ENCODE measurements at places on chromosomes 3 and 15.

DNA sequence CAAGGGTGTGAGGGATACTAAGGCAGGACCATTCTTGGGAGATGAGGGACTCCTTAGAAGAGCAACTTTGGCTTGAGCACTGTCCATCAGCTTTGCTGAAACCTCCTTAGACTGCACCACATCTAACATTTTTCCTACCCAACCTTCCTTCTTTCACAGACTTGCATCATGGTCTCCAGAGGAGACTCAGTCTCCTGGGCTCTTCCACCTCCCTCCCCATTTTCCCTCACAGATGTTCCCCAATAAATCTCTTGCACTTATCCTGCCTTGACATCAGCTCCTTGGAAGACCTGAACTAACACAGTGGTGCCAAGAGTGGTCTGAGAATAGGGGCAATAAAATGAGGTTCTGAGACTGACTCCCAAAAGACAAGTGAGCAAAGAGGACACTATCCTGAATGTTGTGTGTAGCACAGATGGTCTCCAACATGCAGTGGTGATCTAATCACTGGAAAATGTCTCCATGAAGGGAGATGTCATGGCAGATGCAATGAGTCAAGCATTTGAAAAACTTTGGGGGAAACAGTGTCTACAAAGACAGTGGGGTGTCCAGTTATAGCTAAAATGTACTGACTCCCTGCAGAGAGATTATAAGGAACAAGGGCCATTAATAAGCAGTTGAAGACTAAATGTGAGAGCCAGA, 26.0 kb upstream of the BOC start:
- no peak for DNase-seq

DNA sequence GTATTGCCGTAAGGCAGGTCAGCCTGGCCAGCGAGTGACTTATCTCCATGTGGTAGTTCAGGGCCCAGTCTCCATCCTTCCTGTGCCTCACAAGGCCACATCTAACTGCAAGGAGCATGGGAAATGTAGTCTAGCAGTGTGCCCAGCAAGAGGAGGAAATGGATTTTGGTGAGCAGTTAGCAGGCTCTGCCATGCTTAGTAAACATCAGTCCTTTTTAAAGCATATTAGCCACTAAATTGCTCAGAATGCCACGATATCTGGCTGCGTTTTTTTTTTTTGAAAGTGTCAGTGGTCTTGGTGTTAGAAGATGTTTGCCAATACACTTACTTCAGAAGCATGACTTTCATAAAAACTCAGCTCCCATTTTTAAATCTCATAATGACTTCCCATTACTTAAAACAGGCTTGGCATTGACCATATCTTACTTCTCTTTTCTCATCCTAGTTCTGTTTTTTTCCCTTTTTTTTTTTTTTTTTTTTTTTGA, 470.2 kb upstream of the TPRG1 start:
- peak; percentile 82 for DNase-seq

- DNase-seq = no peak
Measured at GRCh38 chr15:40855706-40856234, 11.9 kb downstream of the SPINT1 start.

DNA sequence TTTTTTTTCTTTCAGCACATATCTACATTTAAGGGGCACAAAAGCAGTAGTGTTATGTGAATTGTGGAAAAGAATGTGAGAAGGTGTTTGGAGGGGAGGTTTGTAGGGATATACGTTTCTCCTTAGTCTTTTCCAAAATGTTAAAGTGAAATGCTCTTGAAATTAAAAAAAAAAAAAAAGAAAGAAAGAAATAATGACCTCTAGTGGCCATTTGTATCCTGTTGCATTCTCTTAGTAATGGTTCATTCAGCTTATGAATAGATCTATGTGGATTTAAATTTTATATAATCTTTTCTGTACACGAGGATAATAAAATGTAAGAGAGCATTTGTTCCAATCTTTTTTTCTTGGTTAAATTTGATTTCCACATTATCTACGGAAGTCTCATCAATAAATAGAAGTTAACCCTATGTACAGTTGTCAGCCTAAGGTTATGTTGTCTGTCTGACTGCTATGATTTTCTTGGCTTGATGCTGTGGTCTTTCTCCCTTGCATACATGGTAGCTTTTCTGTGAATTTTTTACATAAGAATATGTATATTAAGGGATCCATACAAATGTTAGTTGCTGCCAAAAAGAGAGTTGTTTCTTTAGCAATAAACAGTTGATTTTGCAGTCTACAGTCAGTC, 1.7 kb downstream of the P2RY13 start:
- DNase-seq = peak; percentile 49

GRCh38 chr3:99962703-99963102, 145.0 kb downstream of the CMSS1 start:
- no peak for DNase-seq

GRCh38 chr3:13274551-13275332, 145.4 kb downstream of the NUP210 start:
- no peak for DNase-seq

DNA sequence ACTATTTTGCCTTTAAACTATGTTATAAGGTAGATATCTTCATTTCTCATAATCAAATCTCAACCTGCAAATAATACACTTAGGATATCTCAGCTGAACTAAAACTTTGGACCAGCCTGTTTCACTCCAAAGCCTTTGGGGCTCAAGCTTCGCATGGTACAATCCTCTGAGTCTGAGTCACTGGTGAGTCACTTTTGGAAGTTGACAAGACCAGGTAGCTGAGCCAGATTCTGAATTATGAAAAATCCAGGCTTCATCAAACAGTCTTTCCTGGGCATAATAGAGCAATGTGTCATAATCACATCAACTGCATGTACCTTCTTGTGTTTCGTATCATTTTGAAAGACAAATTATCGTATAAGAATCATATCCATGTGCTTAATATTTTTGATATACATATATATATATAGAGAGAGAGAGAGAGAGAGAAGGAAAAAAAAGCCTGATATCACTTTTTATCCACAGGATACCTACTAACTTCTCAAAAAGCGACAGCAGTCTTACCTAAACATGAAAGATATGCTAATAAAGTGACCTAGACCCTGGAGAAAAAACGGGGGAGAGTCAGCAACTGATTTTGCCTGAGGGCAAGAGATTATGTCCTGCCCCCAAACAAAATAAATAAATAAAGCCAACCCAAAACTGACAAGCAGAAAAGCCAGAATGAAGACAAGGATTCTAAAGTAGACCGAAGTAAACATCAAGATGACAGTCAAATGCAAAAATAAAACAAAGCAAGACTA, 263.9 kb upstream of the TGFBR2 start:
- no peak for DNase-seq

GRCh38 chr3:181278468-181279238, 289.1 kb upstream of the DNAJC19 start:
- DNase-seq = no peak

GRCh38 chr15:101051291-101052030, 132.3 kb downstream of the LRRK1 start:
- DNase-seq = no peak

DNA sequence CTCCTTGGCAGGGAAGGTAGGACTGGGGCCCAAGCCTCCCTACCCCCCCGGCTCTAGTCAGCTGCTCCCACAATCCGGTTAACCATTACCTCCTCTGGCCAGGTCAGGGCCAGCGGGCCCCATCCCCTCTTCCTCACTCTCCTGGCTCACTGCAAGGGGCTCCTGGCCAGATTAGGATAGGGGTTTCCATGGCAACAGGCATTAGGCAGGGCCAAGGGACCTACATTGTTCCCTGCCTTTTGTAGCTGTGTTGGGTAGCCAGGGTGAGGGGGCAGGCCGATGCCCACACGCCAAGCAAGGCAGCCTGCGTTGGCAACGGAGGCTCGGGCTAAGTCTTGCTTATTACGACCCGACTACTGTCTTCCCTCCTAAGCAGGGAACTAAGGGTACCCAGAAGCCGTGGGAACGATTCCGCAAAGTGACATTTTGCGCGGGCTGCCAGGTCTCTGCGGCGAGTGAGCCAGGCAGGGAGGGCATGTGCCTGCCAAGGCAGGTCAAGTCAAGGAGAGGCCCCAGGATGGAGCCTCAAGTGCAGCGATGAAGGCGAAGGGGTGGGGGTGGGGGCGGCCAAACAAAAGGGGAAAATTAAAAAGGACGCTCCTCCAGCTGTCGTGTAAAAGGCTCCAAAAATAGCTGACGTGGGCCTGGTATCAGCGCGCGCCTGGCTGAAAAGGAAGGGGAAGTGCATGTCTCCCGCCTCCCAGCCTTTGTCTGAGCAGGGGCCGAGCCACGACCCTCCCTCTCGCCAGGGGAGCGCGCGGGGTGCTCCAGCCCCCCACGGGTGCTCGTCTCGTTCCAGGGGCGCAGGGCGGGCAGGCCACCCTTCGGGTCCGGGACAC, 919 bp downstream of the IDH2 start:
- peak; percentile 62 for DNase-seq

DNA sequence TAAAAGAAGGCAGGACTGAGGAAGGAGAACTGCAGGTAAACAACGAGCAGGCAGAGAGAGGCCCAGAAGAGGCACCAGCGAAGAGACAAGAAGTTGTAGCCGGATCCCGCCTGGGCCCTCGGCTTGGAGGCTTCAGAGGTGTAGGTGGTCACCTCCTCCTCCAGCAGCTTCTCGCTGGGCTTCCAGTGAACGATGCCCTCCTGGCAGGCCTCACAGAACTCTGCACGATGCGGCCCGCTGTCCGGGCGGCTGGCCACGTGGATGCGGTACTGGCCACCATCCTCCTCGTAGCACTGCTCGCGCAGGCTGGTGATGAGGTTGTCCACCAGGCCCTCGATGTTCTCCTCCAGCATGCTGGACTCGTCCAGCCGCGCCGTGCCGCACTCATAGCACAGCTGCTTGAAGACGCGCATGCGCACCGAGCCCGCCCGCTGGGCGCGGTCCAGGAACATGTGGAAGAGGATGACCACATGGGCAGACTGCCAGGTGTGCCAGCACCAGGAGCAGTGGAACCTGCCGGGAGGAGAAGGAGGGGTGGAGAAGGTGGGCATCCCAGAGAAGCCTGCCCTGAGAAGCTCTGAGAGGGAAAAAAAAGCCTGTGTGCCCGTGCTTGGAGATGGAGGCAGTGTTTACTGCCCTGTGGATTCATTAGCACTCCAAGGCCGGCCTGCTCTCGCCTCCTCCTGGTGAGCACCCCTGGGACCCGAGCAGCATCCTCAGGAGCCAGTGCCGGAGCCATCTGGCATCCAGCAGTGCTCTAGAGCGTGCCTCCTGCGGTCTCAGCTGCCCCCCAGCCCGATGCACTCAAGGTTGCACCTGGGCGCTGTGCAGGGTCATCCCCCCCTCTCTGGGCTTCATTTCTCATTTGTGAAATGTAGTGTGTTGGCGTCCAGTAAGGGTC, 3.6 kb downstream of the RTP2 start:
- DNase-seq = no peak

GRCh38 chr3:20787005-20787404, 601.0 kb upstream of the SGO1 start:
- DNase-seq = no peak

DNA sequence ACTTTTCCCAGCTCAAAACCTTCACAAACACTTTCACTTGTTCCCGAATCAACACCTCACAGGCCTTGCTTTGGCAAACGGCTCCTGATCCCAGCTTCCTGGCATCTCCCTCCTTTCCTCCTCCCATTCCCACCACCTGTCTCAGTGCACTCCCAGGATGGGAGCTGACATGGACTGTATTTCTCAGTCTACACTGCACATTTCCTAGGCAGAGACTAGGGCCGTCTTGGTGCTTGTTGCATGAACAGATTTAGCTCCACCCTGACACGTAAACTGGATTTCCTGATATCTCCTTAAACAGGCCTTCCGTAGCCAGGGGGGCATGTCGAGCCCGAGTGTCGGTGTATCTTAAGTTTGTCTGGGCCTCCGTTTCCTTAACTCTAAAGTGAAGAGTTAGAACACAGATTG, 790 bp upstream of the WHAMM start:
- DNase-seq = no peak

DNA sequence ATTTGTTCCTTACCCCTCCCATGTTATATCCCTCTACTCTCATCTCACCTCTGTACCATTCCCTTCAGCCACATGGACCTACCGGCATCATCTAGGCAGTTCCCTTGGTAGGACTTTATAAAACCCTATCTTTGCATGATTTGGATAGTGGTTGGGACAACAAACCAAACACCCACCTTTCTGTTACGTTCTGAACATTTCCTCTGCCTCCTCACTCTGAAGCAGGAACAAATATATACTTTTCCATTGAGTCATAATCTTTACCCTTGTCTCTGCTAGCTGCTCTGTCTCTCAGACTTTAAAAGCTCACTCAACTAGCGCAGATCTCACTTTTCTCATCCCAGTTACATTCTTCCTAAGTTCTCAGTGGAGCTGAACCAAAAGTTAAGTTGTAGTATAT, 17.8 kb downstream of the UBXN7 start:
- peak; percentile 16 for DNase-seq

DNA sequence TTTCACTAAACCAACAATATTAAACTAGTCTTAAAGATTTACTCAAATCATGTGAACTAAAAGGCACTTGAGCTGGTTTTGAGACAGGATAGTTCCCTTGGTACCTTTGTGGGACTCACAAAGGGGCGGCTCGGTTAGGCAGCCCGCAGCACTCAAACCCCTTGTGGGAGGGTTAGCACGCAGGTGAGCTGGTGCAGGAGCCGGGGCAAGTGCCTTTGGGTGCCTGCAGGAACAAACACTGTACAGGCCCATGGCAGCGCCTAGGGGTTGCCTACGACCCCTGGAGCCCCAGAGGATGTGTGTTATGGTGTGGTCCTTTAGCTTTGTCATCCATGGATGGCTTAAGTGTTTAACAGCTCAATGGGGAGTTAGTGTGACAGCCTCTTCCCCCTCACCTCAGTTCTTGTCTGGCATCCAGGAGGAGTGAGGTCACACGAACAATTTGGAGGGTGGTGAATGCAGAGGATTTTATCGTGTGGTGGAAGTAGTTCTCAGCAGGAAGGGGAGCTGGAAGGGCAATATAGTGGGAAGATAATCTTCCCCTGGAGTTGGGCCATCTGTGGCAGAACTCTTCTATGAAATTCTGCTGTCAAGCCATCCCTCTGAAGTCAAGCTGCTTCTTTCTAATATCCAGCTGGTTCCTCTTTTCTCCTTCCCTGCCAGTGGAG, 470.9 kb downstream of the RBMS3 start:
- DNase-seq = no peak

DNA sequence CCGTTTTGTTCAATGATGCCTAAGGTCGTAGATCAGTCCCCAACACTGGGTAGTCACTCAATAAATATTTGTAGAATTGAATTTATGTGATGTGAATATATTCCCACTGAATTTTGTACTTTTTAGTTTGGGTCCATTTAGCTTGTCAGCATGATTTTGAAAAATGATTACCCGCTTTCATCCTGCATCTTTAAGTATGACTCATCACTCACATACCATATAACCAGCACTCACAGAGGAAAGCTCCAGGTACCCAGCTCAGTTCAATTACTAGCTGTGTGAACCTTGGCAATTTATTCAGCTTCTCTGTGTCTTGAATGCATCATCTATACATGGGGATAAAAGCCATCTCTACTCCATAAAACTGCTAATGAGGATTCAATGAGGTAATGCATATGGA, 2.2 kb upstream of the MLF1 start:
- no peak for DNase-seq

- no peak for DNase-seq
Measured at GRCh38 chr3:157290766-157291165, 130.8 kb upstream of the CCNL1 start.

DNA sequence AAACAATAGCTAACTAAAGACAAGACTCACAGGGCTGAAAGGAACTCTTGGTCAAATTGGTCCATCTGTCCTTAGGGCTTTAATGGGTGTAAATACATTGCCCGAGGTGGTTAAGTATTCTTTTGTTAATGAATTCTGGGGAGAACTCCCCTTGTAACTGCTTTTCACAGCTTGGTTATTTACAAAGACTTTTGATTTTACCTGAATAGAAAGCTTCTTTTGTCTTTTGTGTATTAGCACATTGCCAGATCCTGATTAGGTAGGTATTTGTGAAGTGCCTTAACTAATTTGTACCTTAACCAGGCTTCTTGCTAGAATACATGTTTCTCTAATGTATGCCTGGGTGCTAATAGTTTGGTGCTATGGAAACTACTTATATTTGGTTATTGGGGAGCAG, 14.0 kb downstream of the CHD2 start:
- no peak for DNase-seq

All from suppressor macrophage treated with lipopolysaccharide for 4 hours (primary cell).